CD8-positive, alpha-beta memory T cell (primary cell): ENCODE measurements at places on chromosomes 12 and 14.

DNA sequence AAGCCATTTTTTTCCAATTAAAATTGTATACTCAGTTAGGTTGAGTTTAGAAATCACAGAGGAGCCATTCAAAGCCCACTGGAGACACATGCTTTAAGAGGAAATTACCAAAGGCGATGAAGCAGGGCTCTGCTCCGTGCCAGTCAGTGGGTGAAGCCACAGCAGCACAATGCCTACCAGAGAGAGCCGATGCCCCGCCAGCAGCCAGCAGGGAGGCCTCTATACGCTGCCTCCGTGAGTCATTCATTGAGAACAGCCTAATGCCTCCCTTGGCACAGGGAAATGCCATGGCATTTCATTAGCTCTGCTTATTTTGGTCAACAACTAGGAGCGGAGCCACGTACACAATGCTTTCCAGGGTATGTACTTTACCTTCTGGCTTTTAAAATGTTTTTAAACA lies 197.8 kb upstream of the FRMD6 start:
- DNase-seq: no peak

- DNase-seq: no peak
Observed at GRCh38 chr12:131829791-131830334, 1.7 kb downstream of the MMP17 start.

DNA sequence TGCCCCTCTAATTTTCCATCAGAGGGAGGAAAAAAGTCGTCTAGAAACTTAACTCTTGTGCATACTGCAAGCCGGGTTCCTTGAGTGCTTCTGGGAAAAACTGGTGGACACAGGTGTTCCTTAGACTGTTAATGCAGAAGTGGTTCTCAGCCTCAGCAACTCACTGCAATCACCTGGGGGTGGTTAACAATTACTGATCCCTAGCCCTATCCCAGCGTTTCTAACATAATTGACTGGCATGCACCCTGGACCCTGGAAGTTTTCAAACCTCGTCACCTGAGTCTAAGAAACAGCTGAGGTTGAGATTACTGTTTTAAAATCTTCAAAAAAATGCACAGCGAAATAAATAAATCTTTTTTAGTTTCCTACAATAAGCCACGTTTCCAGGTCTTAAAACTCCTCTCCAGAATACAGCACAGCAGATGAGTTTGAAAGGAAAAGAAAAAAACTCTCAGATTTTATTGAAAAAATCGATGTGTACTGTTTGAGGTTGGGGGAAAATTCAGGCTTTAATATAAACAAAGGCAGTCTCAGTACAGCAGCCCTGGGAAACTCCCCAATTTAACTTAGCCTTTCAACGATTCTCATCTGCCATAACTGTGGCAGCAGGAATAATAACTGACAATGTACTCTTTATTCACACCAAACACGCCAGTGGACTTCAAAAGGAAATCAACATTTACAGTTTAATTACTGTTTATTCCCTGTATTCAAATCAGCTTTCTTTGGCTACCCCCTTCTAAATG lies 45.4 kb downstream of the PHLDA1 start:
- DNase-seq: no peak

GRCh38 chr14:52369305-52369801 lies 55.2 kb downstream of the PTGER2 start:
- DNase-seq: no peak

DNA sequence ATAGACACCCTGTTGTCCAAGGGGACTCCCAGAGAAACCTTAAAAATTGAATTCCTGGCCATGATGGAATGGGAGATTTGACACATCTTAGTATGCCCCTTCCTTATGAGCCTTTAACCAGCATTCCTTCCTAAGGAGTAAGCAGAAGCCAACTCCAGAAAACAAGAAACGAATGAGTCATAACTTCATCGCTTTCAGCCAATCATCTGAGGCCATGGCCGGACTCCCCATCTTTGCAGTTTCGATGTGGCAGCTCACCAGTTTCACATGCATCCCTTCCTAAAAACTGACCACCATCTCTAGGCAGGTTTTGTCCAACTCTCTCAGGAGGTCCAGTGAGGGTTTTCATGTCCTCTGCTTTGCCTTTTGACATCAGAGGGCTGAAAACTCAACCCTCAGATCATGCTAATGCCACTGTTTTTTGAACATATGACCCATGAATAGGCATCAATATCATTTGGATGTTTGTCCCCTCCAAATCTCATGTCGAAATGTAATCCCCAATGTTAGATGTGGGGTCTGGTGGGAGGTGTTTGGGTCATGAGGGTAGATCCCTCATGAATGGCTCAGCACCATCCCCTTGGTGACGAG lies 19.9 kb downstream of the DAAM1 start:
- DNase-seq: no peak

DNA sequence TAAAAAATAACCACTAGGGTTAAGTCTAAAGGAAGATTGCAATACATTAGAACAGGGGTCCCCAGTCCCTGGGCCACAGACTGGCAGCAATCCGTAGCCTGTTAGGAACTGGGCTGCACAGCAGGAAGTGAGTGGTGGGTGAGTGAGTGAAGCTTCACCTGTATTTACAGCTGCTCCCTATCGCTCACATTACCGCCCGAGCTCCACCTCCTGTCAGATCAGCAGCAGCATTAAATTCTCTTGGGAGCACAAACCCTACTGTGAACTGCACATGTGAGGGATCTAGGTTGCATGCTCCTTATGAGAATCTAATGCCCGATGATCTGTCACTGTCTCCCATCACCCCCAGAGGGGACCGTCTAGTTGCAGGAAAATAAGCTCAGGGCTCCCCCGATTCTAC lies 15.5 kb downstream of the ADGRD1 start:
- no peak for DNase-seq

DNA sequence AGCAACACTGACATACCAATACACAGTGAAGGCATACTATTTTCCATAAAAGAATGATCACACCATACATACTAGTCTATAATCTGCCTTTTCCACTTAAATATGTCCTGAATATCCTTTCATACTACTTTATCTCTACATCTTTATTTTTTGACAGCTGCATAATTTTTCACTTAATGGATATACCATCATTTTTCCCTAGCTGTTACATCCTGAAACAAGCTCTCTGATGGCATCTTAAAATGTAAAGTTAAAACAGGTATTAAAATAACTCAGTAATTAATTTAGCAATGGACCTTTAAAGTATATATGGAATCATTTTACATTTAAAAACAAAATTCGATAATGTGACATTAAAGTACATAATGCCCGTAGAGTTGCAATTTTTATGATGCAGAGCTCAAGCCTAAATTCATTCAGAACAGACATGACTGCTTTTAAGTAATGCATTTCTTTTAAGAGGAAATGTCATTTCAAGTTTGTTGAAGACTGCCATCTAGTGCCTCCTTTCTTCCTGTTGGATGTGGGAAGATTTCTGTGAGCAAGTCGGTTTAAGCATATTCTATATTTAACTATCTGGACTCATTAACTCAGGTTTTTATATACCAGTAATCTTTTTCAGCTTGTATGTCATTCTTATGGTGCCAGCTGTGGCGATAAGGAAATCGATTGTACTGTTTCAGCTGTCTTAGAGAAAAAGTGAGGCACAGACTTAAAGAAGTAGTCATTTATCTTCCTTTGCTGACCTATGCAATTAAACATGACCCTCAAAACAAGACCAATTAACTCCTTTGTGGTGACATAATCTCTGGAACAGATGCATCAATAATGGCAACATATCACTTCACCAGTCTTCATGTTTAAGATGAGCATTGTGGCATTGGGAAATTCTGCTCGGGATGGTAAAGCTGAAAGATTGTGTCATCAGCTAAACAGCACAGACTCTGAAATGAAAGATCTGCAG lies 20.3 kb downstream of the PRICKLE1 start:
- DNase-seq: no peak

GRCh38 chr12:51329742-51330141 lies 5.8 kb upstream of the BIN2 start:
- DNase-seq: no peak

- no peak for DNase-seq
Observed at GRCh38 chr14:76473481-76474263, 97.7 kb downstream of the ESRRB start.

GRCh38 chr14:34161351-34162082 lies 210.6 kb upstream of the EGLN3 start:
- no peak for DNase-seq

- DNase-seq: no peak
Observed at GRCh38 chr14:100443603-100444002, 120.5 kb downstream of the SLC25A47 start.

DNA sequence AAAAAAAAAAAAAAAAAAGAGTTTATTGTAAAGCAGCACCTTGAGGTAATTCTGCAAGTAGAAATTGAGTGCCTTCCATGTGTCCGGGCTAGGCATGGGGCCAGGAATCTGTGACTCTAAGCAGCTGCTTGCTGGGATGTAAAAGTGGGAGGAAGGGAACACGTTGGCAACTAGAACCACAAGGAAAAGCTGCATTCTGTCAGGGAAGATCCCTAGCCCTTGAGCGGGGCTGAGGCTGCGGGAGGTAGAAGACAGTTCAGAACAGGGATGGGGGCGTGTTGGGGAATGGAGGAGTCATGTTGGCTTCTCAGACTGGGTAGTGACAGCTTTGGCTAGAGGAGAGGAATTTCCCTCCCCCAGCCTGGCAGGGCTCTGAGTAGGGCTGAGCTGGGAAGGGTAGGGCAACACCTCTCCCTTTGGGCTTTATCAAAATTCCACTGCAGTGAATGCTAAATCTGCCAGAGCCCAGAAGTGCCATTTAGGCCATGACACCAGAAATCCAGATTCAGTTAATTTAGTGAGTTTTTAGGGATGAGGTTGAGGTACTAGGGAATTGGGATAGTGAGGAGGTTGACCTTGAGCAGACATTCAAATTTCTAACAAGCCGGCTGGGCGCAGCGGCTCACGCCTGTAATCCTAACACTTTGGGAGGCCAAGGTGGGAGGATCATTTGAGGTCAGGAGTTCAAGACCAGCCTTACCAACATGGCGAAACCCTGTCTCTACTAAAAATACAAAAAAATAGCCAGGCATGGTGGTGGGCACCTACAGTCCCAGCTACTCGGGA lies 3.4 kb upstream of the TRAFD1 start:
- DNase-seq: no peak

- no peak for DNase-seq
Observed at GRCh38 chr14:32841698-32842097, 97.0 kb upstream of the NPAS3 start.

- DNase-seq: no peak
Observed at GRCh38 chr12:117890137-117890536, 78.7 kb downstream of the KSR2 start.

DNA sequence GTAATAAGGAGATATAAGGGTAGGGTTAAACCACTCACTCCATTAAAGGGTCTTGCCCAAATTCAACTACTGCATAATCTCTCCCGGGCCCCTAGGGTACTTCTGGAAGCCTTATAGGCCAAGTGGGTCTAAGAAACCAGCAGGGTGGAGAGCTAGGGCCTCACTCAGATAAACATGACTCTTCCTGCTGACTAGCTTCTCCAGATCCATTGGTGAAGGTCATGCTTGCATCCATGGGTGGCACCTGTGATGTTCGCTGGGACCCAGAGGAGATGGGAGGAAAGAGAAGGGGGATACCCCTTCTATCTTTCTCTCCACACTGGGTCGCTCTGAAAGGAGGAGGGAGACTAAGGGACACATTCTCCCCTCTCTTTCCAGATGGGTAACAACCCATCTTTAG lies 36.1 kb upstream of the HIGD1C start:
- no peak for DNase-seq

GRCh38 chr12:89351489-89352241 lies 636 bp downstream of the DUSP6 start:
- peak; percentile 25 for DNase-seq

- DNase-seq: no peak
Observed at GRCh38 chr14:60357551-60358149, 108.6 kb downstream of the PPM1A start.

DNA sequence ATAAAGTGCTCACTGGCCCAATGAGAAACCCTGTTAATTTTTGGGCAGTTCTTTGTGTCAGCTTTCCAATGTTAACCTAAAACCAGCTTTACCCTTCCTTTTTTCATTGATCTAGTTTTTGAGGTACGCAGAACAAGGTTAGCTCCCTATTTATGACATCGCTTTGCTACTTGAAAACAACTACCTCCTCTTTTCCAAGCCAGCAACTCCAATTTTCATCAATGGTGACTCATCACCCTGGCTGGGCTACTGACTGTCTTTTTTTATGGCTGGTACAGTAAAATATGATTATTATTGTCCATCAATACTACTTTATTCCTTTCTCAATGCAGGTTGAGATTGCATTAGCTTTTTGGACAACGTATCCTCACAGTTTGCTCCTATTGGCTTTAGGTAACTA lies 22.5 kb upstream of the AKAP6 start:
- no peak for DNase-seq

GRCh38 chr12:1633459-1633858 lies 4.4 kb downstream of the WNT5B start:
- no peak for DNase-seq

DNA sequence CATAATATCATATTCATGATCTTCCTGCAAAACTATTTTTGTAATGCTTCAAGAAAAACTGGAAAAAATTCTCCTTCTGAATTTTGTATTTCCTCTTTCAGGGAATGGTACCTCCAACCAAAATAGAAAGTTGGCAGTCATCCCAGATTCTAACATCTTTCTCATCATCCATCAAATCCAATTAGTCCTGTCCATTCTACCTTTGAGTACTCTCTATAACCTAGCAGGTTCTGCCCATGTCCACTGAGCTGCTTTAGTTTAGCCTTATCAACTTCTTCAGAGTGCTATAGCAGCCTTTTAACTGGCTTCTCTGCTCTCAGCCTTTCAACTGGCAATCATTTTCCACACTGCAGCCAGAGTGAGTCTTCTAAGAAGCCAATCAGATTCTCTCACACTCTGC lies 236.2 kb downstream of the AKAP6 start:
- DNase-seq: no peak

DNA sequence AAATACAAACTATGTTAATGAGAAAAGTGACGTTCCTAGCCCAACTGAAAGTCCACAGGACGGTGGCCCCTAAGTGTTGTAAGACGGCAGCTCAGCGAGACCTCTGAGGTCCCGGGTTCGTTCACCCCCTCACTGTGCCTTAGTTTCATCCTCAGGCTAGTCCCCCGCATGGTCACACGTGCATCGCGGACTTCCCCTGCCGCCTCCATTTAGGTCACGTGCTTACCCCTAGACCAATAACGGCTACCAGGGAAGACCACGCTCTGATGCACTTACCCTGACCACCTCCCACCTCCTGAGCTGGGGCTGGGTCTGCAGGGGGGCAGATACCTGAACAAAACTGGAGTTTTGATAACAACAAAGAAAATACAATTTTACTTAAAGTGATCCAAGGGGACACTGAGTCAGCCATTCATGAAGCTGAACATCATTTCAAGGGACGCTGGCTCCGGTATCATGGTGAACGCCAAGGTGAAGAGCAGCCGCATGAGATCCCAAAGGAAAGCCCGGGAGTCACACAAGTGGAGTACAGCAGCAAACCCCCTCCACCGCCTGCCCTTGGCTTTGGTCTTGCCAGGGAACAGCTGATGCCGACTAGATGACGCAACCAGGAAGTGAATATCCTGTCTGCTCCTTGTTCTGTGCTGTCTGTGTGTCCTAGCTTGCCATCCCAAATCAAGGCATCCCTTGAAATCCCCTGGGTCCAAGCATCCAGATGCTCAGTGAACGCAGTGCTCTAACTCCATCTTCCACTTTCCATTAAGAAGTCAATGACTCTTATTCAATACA lies 274.1 kb downstream of the PCNX1 start:
- DNase-seq: no peak

GRCh38 chr12:107369679-107370078 lies 276.3 kb upstream of the CRY1 start:
- no peak for DNase-seq

- DNase-seq: peak; percentile 13
Observed at GRCh38 chr12:124993626-124994436, at the start of gene BRI3BP. TSS of gene BRI3BP (plus strand) at chr12:124993645. CDS start at chr12:124993791, 146 bp downstream.
